ENCODE measurements at places on chromosomes 4 and X.

- DNase-seq, result no peak
These were observed 16.4 kb downstream of the TMEM154 start for GRCh38 chr4:152663203-152664066.

DNA sequence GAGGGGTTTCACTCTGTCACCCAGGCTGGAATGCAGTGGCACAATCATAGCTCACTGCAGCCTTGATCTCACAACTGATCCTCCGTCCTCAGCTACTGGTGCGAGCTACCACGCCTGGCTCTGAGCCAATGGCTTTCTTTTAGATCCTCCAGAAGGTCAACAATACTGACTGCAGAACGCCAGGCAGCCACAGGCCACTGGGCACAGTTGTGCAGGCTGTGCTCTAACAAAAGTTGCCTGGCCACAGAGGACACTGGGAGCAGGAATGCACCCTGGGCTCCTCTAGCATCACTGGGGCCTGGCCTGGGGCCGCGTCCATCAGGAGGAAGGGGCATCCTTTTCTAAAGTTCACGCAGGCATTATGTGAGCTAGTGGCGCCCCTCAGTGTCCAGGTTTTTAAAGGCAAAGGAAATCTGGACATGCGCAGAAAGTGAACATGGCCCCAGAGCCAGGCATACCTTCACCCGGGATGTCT lies 14.9 kb upstream of the PORCN start:
- no peak for DNase-seq

GRCh38 chrX:21373637-21374162 lies 518 bp upstream of the CNKSR2 start:
- peak; percentile 37 for DNase-seq

DNA sequence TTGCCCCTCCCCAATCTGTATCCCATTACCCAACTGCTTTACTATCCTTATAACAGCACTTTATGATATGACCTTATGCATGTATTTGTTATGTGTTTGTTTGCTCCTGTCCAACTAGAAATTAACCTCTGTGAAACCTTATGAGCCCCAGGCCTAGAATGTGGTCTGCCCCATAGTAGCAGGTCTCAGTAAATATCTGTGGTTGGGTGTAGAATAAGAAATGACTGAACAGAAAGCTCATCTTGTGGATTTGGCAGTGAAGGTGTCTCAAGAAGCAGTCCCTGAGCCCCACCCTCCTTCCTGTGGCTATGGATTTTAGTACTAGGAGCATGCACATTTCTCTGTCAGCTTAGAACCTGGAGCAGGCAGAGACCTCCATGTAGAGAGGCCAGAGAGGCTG lies 229.0 kb upstream of the LCORL start:
- no peak for DNase-seq

- no peak for DNase-seq
These were observed 6.9 kb downstream of the SORCS2 start for GRCh38 chr4:7199129-7199725.

DNA sequence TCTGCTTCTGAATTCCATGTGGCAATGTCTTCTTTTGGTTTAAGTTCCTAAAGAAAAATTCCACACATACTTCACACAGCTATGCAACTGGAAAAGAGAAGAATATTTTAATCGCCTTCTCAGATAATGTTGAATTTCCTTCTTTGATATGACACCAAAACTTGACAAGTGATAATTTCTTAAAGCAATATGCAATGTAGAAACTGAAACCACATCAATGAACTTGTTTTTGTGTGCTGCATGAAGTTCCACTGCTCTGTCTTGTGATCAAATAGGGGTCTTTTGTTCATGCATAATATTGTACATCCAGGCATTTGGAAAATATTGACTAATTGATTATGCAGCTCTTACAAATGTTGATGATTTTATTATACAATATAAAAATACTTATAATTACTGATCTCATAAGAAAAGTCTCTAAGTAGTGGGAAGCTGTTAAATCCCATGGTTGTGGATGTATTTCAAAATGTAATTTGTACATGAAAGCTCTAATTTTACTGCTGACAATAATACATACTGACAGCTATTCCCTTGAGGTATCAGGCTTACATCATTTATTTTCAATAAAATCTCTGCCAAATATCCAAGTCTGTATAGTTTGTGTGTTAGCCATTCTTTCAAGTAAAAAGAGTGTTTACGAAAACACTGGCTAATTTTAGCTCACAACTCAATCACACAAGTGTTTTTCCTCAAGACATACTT lies 56.5 kb downstream of the AGA start:
- no peak for DNase-seq

GRCh38 chr4:42488114-42488513 lies 90.8 kb downstream of the SHISA3 start:
- DNase-seq, result no peak

DNA sequence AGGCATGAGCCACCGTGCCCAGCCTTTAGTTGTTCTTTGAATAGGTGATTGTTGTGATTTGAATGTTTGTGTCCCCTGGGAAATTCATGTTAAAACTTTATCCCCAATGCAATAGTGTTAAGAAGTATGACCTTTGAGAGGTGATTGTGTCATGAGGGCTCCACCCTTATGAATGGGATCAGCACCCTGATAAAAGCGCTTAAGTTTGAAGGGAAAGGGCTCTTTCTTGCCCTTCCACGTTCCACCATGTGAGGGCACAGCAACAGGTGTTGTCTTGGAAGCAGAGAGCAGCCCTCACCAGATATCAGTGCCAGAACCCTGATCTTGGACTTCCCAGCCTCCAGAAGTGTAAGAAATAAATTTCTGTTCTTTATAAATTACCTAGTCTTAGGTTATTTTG lies 33.7 kb upstream of the RP2 start:
- DNase-seq, result no peak

DNA sequence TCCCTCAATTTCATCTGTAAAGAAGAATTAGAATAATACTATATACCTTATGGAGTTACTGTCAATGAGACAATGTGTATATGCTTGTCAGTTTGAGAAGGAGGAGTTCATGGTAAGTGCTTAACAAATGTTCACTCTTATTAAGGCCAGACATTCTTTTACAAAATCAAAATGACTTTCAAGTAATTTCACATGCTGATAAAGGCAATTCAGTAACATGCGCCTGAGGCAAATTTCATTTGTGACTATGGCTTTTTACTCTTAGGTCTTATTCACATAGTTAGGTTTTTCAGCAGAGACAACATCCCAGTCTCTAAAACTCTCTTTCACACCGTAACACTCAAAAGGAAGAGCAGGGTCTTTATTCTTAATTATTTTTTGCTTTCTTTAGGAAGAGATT lies 174.4 kb downstream of the CAMK2D start:
- DNase-seq, result no peak

GRCh38 chrX:130173190-130173895 lies 1.6 kb downstream of the RAB33A start:
- peak; percentile 35 for DNase-seq

Data from cerebellum (tissue), 4 donors.